ENCODE measurements at places on chromosomes 3 and 15.

DNA sequence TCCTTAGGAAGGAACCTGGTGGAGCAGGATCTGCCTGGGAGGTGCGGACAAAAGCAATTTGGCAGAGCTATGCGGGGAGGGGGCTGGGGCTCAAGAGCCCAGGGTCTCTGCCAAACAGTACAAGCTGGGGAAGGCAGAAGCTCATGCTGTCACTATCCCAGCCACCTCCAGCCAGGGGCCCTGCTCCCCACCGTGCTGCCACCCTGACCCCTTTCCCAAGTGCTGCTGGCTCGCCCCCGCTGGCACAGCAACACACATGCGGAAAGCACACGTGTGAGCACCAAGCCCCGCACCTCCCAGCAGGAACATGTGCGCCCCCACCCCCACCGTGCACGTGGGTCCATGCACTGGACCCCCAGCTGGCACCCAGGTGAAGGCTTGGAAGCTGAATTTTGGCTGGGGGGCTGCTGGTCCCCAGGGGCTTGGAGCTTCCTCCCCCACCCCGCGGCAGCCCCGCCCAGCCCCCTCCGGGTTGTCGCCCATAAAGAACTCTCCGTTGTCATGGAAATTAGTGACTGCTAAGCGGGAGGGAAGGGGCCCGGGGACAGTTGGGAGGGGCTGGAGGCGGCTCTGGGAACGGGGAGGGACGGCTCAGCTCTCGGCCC, 742 bp downstream of the CAMKV start:
- no peak for DNase-seq

GRCh38 chr3:102722317-102722716, 287.5 kb downstream of the ZPLD1 start:
- DNase-seq: no peak

GRCh38 chr3:153260681-153261080, 98.7 kb downstream of the RAP2B start:
- no peak for DNase-seq

GRCh38 chr3:52172262-52172757, 18.1 kb upstream of the POC1A start:
- DNase-seq: peak; percentile 78

DNA sequence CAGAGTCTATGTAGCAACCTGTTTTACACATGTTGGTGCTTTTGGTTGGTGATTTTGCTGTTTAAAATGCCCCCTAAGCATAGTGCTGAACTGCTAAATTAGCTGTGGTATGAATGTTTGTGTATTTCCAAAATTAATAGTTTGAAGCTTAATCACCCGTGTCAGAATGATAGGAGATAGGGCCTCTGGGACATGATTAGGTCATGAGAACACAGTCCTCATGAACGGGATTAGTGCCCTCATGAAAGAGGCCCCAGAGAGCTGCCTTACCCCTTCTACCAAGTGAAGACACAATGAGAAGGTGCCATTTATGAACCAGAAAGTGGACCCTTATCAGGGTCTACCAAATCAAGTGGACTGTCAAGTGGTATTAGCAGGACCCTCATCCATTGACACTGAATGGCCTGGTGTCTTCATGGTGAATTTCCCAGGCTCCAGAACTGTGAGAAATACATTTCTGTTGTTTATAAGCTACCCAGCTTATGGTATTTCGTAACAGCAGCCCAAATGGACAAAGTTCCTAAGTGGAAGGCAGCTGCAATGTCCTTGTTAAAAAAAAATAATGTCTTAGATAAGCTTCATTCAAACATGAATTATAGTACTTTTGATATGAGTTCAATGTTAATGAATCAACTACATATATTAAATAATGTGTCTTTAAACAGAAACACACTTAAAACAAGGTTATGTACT, 37.7 kb upstream of the FRMD4B start:
- DNase-seq: no peak

DNA sequence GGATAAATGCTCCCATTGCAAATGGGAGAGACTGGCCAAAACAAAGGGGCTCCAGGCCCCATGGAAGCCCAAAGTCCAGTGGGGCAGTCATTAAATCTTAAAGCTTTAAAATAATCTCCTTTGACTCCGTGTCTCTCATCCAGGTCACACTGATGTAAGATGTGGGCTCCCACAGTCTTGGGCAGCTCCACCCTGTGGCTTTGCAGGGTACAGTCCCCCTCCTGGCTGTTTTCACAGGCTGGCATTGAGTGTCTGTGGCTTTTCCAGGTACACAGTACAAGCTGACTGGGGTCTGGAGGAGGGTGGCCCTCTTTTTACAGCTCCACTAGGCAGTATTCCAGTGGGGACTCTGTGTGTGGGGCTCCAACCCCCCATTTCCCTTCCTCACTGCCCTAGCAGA, 45.9 kb downstream of the NIPA2 start:
- no peak for DNase-seq

GRCh38 chr15:84835661-84836337, 18.6 kb downstream of the ALPK3 start:
- DNase-seq: no peak

GRCh38 chr3:187694801-187695200, 7.6 kb downstream of the RTP2 start:
- DNase-seq: no peak

- DNase-seq: no peak
Measured at GRCh38 chr15:45449916-45450867, 71.8 kb upstream of the GATM start.

- DNase-seq: no peak
Measured at GRCh38 chr15:60799885-60800284, 320.9 kb upstream of the ICE2 start.

GRCh38 chr3:3701949-3702348, 97.3 kb upstream of the LRRN1 start:
- no peak for DNase-seq

GRCh38 chr3:190092250-190092649, 28.4 kb downstream of the P3H2 start:
- DNase-seq: no peak

DNA sequence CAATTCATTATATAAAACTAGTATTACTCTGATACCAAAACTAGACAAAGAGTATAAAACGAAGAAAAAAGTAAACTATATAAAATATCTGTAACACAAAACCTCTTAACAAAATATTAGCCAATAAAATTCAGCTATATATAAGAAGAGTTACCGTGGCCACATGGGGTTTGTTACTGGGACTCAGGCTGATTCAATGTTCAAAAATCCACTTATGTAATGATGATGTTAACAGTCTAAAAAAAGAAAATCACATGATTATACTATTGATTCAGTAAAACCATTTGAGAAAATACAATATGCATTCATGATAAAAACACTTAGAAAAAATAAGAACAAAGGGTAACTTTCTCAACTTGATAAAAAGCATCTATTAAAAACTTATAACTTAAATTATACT, 18.3 kb downstream of the P2RY1 start:
- DNase-seq: no peak

- no peak for DNase-seq
Measured at GRCh38 chr3:94967196-94967595, 904.3 kb downstream of the NSUN3 start.

GRCh38 chr3:32556332-32556731, 14.3 kb downstream of the DYNC1LI1 start:
- no peak for DNase-seq

DNA sequence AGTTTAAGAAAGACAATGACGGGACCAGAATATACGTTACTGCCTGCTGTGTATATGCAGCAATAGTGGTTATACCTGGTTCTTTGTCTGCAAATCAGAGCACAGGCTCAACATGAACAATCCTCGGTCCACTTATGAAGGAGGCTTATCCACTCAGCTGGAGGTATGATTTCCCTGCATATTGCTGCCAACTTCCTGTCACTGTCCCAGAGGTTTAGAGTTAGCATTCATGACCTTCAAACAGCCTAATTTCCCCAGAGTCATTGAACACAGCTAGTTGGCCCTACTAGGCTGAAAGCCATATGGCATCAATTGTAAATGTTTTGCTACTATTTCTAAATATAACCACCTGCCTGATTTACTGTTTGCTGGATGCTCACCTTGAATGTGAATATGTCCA, 224.9 kb upstream of the ZNF717 start:
- DNase-seq: no peak

- no peak for DNase-seq
Measured at GRCh38 chr15:34099914-34100313, 1.7 kb downstream of the EMC7 start.

DNA sequence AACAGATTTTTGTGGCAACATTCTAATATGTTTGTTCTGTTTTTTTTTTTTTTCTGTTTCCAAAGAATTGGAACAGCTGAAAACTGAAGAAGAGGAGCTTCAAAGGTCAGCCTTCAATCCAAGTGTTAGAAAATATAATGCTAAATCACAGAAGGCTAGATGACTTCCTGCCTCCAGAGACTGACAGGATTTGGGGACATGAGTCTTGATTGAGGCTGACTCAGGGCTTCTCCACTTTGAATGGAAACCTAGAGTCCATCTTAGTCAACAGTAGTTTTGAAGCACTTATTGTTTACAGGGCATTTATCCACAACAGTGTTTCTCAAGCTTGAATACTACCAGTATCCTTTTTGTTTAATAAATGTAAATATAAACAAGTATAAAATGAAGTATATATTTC, 44.5 kb upstream of the RAD51 start:
- no peak for DNase-seq

DNA sequence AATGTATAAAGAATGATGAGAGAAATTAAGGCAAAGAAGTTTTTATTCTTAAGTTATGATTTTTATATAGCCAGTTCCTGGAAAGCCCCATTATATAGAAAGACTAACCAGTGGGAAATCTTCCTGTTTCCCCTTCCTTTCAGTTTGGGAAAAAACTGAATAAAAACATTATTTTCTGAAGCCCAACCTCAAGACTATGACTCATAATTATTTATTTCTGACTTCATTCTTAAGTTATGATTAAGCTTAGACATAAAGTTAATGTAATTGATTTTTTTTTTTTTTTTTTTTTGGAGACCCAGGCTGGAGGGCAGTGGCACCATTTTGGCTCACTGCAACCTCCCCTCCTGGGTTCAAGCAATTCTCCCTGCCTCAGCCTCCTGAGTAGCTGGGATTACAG, 55.8 kb downstream of the TRPC1 start:
- no peak for DNase-seq

- no peak for DNase-seq
Measured at GRCh38 chr15:55884223-55884622, 109.2 kb downstream of the NEDD4 start.

DNA sequence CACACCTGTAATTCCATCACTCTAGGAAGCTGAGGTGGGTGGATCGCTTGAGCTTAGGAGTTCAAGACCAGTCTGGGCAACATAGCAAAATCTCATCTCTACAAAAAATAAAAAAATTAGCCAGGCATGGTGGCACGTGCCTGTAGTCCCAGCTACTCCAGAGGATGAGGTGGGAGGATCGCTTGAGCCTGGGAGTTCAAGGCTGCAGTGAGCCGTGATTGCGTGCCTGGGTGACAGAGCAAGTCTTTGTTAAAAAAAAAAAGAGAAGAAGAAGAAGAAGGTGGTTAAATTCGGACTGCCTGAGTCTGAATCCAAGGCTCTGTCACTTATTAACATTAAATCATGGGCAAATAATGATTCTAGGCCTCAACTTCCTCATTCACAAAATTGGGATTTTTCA, 51.0 kb downstream of the EOMES start:
- DNase-seq: no peak

- peak; percentile 65 for DNase-seq
Measured at GRCh38 chr3:69406163-69406562, 20.3 kb upstream of the FRMD4B start.

- no peak for DNase-seq
Measured at GRCh38 chr3:96478496-96478895, 335.9 kb upstream of the EPHA6 start.

DNA sequence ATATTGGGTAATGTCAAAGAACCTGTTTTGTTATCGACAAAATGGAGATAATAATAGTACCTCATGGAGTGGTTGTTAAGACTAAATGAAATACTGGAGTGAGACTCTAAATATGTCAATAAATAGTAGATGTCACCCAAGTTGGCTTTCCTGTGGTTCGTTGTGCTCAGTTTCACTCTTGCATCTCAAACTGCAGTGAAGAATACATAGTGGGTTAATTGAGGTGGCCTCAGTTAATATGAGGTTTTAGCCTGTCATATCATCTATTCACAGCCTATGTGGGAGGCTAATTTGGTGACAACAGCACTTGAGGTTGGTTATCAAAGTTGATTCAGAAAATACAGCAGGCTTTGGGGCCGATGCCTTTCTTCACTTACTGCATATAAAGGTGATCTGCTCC, 485.5 kb upstream of the SUCLG2 start:
- no peak for DNase-seq

- no peak for DNase-seq
Measured at GRCh38 chr15:89460048-89460447, 36.3 kb downstream of the RHCG start.

DNA sequence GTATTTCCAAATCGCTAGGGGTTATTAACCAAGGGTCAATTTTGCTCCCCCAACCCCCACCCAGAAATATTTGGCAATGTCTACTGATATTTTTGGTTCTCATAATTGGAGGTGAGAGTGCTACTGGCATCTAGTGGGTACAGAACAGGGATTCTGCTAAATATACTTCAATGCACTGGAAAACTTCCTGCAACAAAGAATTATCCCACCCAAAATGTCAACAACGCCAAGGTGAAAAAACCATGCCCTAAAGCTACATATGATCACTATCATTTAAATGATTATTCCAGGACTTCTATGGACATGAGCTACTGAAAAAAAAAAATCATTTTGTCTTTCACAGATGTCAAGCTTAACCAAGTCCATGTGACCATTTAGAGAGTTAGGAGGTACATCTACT, 867.9 kb downstream of the FHIT start:
- DNase-seq: no peak

DNA sequence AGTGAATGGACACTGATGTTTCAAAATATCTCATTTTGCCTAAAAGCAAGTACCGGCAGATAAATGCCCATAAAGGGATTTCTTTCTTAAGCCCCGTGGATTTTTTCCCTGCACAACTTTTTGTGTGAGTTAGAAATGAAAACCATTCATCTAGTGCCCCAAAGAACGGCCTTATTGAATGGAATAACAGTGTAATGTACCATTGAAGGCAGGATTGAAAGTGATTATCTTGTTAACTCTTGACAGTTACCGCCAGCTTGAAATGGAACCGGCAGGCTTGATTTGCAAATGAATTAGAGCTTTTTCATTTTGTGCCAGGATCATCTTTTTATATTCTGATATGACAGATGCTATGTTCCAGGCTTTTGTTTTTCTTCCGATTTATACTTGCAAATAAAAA, 162.2 kb downstream of the RSRC1 start:
- DNase-seq: no peak

DNA sequence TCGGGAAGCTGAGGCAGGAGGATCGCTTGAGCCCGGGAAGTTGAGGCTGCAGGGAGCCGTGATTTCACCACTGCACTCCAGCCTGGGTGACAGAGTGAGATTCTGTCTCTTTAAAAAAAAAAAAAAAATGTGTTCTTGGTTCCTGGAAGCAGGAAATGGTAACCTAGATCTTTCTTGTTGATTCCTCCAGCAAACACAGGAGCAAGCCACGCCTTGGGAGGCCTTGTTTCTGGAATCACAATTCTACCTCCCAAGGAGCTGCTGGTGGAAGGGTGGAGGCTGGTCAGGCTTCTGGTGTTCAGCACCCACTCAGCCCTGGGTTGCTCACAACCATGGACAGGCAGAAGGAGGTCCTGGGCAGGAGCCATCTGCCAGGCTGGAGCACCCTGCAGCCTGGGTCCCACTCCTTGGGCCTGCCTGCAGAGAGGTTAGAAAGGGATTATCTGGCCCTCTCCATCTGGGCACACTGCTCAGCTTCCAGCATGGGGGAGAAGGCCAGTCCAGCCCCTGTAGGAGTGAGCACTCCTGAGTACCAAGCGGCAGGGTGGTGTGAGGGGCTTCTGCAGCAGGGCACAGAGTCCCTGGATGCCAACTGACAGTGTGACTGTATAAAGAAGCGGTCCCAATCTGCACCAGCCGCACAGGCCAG, 65.6 kb downstream of the ABTB1 start:
- DNase-seq: no peak

GRCh38 chr3:98612587-98612986, 19.2 kb upstream of the CPOX start:
- no peak for DNase-seq

All from globus pallidus (tissue), 1 donor.